ENCODE measurements at places on chromosomes 2 and 18.

GRCh38 chr2:226403369-226403768 is 396.3 kb downstream of the IRS1 start:
- no peak for DNase-seq

GRCh38 chr2:30104307-30104706 is 42.5 kb upstream of the YPEL5 start:
- DNase-seq, result peak; percentile 25

DNA sequence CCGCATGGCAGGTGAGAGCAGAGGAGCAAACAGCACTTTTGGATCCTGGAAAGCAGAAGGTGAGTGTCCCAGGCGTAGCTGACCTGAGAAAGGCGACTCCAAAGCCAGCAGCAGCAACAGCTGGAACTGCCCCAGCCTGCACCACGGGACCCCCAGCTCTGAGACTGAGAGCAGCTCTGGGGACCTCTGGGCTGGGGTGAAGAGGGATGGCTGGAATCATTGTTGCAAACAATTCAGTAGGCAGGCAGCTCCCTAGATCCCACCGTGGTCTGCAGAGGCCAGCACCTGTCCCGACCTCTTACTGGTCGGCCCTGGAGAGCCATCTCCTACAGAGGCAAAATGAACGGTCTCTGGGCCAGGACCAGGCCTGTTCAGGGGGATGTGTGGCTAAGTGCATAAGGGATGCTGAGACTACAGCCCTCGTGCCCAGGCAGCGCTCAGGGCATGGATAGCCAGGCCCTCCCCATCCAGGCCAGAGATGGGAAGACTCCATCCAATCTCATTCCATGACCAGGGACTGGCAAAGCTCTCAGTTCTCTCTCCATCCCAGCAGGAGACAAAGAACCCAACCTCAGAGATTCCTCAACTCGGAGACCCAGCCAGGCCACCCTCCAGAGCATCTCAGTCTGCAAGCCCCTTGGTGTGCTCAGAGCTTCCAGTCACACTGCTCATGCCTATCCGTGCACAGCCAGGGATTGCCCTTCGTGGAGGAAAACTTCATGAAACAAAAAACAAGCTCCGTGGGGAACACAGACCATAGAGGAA is 38.2 kb upstream of the ALPP start:
- DNase-seq, result no peak

DNA sequence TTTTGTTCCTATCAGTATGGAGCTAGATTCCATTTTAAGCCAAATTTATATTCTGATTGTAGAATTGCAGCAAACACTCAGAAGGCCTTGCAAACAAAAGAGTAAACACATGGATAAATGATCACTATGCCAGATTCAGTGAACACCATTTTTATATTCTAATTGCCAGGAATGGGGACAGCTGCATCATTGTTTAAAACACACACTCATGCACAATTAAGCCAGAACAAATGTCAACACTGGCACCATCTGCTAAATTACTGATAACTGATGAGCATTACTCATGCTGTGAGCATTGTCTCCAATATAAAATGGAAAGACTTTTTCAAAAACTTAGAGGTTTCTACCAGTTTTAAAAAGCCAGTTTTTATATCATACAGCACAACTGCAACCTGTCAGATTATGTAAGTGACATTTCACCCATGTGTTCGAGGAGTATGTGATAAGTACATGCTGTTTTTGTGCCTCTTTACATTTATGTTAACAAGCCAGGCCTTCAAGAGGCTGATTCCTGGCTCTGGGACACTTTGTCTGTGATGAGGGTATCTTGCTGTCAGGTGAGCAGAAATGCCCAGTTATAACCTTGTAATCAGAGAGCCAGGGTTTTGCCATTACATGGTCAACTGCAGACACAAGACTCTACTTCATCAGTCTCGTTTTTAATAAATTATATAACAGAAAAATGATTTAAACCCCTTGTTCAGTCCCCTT is 4.4 kb upstream of the ST8SIA5 start:
- DNase-seq, result no peak

DNA sequence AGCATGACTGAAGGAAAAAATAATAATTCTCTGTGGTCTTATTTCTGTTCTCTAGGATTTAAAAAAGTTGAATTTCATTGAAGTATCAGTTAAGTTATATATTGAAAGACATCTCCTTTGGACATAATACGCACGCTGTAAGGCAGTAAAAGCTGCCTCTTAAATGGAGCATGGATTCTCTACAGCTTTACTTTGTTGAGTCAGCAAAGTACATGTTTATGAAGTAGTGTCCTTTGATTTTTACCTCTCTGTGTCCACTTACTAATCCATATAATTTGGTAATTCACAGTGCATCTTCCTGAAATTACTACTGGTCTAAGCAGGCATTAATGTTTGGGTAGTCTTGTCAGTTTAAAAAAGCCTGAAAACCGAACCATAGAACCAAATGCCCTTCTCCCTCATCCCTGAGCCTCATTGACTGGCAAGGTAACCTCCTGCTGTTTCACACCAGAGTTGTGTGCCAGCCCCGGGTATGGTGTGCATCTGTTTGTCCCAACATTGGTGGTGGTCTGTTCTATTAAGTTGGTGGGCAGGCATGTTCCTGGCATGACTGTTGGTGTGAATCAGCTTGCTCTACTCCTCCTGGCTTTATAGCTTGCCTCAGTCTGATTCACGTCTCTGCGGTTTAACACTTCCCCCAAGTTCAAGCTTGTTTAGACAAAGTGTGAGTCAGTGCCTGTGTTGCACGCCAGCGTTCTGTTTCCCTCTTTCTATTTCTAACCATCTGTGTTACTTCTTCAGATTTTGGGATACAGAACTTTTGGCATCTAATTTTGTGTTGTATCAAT is 71.0 kb upstream of the ITM2C start:
- DNase-seq, result peak; percentile 32

- DNase-seq, result no peak
Observed at GRCh38 chr2:215511454-215512346, 75.8 kb upstream of the FN1 start.

GRCh38 chr2:179951680-179952079 is 55.4 kb downstream of the CWC22 start:
- DNase-seq, result no peak

- no peak for DNase-seq
Observed at GRCh38 chr2:9113262-9113661, 93.3 kb upstream of the ASAP2 start.

DNA sequence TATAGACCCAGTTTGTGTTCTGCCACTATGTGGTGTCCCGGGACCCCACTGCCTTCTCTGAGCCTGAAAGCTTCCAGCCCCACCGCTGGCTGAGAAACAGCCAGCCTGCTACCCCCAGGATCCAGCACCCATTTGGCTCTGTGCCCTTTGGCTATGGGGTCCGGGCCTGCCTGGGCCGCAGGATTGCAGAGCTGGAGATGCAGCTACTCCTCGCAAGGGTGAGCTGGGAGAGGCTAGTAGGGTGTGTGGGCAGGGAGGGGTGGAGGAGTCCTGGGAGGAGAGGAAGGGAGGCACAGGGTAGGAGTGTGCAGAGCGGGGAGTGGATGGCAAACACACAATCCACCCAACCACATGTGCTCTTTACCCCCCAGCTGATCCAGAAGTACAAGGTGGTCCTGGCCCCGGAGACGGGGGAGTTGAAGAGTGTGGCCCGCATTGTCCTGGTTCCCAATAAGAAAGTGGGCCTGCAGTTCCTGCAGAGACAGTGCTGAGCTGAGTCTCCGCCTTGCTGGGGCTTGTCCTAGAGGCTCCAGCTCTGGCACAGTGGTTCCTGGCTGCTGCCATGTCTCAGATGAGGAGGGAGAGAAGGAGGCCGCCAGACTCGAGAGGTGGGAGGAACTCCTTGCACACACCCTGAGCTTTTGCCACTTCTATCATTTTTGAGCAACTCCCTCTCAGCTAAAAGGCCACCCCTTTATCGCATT is 16.9 kb downstream of the PRKAG3 start:
- DNase-seq, result no peak

GRCh38 chr2:23584054-23584745 is 199.2 kb downstream of the KLHL29 start:
- DNase-seq, result peak; percentile 62

DNA sequence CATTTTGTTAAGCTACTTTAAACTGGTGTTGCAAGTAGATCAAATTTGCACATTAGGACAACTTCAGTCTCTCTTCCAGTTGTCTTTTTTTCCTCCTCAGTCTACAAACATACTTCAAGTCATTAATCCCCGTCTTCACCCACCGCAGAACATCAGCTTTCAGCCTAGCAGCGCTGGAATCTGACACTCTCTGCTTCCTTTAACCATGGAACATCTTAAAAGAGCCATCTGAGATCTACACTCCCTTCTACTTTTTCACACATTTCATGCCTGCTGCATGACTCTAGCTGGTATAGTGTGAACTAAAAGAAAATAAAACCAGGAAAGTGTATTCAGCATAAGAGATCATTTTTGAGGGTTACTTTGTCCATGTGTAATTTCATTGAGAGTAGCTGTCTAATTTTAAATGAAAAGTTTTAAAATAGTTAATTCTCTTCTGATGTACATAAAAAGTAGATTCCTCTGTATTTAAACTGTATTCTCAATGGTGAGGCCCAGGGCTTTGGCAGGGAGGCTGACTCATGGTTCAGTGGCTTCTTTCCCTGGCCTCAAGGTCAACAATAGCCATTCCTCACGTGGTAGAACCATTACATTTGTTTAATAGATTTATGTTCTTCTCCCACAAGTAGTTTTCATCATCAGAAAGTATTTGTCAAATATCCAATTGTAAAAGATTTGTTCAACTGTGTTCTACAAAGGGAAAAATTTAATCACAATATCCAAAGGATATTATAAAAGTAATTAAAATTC is 16.5 kb downstream of the SGPP2 start:
- no peak for DNase-seq

GRCh38 chr18:60503199-60503598 is 130.6 kb upstream of the MC4R start:
- no peak for DNase-seq

DNA sequence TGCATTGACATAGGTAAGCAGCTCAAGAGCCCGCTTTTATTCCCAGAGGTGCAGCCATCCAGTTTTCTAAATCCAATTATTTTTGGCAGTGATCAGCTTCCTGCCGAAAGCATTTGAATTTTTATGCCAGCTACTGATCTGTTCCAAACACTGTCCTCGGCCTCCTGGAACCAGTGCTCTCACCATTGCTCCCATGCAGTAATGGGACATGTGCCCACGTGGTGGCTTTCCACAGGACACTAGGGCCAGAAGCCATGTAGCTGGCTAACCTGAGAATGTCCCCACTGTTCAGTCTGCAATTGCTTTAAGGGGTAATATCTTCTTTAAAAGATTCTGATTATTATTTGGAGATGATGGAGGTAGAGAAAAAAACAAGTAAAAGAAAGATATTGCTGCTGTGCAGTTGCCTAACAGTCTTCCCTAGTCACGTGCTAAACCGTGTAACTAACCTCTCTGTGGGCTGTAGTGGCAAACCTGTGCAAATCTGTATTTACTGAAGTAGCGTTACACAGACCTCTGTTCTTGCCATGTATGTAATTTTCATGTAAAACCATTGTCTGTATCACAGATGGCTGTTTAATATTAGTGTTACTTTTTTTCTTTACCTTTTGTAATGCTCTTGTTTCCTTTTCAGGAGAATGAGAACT is 13.0 kb downstream of the GRHL1 start:
- DNase-seq, result no peak

DNA sequence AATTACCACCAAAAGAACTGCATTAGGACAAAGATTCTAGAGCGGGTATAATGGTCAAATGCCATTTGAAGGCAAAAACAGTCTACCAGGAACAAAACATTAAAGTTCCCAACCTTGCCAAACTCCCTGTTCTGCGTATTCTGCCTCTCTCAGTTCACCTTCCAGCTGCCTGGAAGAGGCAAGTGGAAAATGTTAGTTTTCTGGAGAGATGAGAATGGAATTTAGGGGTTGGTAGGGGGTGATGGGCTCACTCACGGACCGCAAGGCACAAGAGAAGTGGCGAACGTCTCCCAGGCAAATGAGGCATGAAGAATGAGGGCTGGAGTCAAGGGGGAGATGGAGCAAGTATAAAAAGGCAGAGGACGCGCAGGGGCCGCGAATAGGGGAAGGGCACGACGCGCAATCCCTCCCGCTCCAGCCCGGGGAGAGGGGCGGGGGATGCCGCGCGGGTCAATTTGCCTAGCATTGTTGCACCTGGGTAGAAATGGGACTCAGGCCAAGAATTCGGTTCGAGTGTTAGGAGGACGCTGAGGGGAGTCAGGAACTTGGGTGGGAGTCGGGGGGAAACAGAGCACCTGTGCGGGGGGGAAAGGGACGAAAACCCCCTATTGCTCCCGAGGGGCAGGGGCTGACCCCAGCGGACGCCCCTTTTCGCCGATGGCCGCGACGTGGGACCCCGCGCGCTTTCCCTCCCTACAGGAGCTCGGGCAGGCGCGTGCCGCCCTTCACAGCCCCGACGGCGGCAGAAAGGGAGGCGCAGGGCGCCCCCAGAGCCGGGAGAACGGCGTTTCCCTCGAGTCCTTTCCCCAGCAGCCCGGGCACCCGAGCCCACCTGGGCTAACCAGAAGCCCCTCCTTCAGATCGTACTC is 573 bp downstream of the PAIP2B start:
- DNase-seq, result peak; percentile 34

DNA sequence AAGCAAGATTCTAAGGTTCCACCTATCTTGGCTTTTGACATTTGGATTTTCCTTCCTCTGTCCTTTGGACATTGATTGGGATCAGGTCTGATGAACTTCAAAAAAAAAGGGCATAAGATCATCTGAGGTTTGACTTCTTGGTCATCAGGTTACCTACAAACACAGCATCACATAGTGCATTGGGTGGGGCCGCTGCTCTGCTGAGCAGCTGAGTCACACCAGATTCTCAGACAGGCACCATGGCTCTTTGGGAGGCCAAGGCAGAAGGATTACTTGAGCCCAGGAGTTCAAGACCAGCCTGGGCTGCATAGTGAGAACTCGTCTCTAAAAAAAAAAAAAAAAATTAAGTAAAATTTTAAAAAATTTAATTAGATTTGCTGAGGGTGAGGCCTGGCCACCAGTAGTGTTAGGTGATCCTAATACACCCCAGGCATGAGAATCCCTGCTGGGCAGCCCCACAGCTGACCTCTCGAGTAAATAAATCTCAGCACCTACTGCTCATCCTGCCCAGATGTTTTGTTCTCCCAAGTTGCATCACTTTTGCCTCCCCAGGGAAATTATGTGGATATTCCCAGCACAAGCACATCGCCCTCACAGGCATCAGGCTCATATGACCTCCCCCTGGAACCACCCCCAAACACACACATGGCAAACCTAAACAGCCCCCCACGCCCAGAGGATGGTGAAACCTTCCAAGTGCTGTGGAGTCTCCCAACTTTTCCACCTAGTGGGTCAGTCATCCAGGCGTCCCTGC is 5.3 kb downstream of the MLPH start:
- DNase-seq, result peak; percentile 4

GRCh38 chr2:133953524-133953923 is 300.3 kb upstream of the MGAT5 start:
- no peak for DNase-seq

GRCh38 chr18:46281185-46282176 is 177.3 kb downstream of the HAUS1 start:
- peak; percentile 84 for DNase-seq

- no peak for DNase-seq
Observed at GRCh38 chr18:76429262-76430126, 65.5 kb downstream of the ZNF516 start.

GRCh38 chr2:105504459-105504858 is 105.6 kb upstream of the FHL2 start:
- no peak for DNase-seq

- peak; percentile 51 for DNase-seq
Observed at GRCh38 chr2:150911766-150912280, 349.8 kb downstream of the RBM43 start.

- DNase-seq, result peak; percentile 24
Observed at GRCh38 chr2:182642328-182642727, 73.7 kb upstream of the DNAJC10 start.
